ENCODE measurements at places on chromosomes 6 and 20.
A peak's percentile ranks its signal among the peaks of the same experiment; 100 is the strongest.

- DNase-seq: no peak
These were observed 73.3 kb downstream of the SLC22A23 start for GRCh38 chr6:3383525-3383924.

DNA sequence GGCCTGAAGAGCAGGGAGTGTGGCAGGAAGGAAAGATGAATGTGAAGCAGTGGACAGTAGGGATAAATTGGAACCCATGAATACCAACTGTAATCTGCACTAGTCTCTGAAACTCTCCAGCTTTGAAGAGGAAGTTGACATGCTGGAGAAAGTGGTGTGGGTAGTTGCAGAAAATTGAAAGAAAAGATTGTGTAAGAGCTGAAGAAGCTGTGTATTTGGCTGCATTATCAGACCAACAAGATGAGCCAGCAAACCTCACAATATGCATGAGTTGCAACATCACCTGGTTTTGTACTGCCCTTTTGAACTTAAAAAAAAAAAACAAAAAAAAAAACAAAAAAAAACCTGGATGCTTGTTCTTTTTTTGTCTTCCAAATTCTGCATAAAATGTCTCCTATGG, 921.9 kb upstream of the EYS start:
- DNase-seq: no peak

DNA sequence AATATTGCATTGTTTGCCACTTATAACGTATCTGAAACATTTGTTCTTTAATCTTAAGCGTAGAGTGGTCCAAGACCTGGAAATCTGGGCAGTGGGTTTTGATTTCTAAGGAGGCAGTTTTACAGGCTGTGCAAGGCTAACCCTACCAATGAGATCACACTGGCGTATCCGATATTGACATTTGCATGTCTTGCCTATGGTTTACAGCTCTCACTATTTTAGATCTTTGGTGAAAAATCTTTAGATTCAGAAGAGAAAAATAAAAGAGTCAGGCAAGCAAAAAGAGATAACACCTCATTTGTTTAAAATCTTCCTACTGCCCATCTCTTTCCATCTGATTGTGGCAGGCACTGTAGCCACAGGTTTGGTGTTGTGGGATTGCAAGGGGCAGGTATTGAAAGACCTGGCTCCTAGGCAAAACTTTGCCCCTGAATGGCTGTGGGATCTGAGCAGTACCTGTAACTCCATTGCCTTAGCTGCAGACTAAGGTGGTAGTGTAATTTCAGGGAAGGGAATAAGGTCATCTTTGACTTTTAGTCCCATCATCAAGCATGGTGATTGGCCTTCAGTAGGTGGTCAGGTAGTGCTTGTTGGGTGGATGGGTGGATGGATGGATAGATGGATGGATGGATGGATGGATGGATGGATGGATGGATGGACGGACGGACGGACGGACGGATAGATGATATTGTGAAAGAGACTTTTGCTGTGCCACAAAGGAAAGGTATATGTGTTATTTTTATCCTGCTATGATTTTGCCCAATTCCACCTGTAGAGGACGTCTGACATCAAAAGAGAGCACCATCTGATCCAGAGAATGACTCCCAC, 1.9 kb downstream of the TNFAIP3 start:
- no peak for DNase-seq

- no peak for DNase-seq
These were observed 193.4 kb upstream of the PRDM1 start for GRCh38 chr6:105892577-105893262.

GRCh38 chr6:46410334-46410953, 80.8 kb downstream of the RCAN2 start:
- DNase-seq: no peak

- no peak for DNase-seq
These were observed 162.2 kb upstream of the BMP5 start for GRCh38 chr6:56037601-56038000.

GRCh38 chr20:60036746-60037499, 78.7 kb downstream of the CDH26 start:
- no peak for DNase-seq

GRCh38 chr6:142387997-142388815, 86.4 kb downstream of the ADGRG6 start:
- DNase-seq: no peak

DNA sequence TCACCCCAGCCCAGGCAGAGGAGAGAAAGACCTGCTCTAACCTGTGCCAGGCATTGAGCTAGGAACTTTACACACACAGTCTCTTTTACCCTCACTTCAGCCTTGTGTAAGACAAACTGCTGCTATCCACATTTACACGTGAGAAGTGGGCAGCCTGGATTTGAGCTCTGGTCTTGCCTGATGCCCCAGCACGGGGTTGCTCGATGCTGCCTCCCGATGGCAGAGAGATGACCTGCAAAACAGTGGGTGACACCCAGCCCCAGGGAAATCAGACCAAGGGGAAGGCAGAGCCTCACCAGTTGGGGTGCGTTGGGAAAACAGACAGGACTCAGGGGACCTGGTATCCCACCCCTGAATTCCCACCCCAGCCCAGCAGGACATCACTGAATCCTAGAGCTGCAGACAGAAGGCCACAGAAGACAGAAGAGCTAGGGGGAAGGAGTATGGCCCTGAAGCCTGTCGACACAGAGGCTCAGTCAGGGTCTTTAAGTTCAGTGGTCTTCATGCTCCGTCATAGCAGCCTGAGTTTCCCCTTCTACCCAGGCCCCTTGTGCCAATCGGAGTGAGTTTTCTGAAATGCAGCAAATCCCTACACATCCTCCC, 990 bp downstream of the BPI start:
- DNase-seq: no peak

GRCh38 chr20:859751-860231, 26.3 kb downstream of the FAM110A start:
- no peak for DNase-seq

DNA sequence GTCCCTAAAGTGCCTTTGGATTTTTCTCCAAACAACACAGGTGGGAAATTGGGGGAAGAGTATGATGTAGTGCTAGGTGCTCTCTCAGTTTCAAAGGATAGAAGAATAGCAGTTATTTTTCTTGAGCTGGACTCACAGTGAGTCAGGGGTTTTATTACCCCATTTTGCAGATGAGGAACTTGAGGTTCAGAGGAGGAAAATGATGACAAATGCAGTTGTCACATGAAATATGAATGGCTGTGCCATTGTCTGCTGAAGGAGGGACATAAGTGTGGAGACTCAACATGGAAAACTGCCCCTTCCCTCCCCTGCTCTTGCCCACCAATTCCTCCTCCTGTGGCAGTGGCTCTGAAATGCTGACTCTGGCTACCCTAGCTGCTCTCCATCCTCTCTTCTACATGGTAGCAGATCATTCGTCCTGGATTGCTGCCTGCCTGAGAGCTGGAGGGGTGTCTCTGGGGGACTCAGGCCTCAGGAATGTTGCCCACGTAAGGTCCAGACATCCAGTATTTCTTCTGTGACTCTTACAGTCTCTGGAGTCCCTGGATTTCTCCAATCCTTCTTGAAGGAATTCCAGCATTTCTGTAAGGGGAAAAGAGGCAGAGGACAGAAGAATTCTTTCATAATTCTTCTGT, 37.6 kb upstream of the EPB41L1 start:
- DNase-seq: peak; percentile 63

DNA sequence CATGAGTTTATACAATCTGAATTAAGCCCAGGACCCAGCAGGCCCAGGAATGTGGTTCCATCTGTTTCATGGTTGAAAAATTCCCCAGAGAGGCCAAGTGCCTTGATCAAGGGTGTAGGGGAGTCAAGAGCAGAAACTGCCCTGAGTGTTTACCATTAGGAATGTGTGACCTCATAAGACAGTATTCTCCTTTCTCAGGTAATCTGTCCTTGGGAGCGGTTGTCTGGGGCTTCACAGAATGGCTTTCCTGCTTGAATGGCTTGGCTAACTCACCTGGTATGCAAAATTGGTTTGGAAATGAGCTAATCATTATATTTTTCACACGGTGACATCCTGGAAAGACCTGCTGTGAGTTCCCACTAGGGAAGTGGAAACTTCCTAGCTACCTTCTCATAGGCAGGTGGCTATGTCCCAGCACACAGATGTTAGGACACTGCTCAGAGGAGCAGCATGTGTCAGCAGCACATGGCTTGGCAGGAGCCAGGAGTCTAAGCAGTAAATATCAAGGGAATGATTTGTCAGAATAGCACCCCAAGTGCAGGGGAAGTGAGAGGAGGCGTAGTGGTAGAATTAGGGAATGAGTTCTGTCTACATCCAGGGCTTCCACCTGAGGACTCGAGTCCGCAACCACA, 17.7 kb downstream of the CLIC5 start:
- no peak for DNase-seq

GRCh38 chr20:38158701-38159351, 6.2 kb downstream of the TGM2 start:
- DNase-seq: no peak

GRCh38 chr6:107489636-107490565, at the start of gene SOBP:
TSS of gene SOBP (plus strand) at chr6:107490117. CDS start at chr6:107490617, 500 bp downstream.
- no peak for DNase-seq

- no peak for DNase-seq
These were observed 12.8 kb downstream of the SNX14 start for GRCh38 chr6:85580878-85581267.

DNA sequence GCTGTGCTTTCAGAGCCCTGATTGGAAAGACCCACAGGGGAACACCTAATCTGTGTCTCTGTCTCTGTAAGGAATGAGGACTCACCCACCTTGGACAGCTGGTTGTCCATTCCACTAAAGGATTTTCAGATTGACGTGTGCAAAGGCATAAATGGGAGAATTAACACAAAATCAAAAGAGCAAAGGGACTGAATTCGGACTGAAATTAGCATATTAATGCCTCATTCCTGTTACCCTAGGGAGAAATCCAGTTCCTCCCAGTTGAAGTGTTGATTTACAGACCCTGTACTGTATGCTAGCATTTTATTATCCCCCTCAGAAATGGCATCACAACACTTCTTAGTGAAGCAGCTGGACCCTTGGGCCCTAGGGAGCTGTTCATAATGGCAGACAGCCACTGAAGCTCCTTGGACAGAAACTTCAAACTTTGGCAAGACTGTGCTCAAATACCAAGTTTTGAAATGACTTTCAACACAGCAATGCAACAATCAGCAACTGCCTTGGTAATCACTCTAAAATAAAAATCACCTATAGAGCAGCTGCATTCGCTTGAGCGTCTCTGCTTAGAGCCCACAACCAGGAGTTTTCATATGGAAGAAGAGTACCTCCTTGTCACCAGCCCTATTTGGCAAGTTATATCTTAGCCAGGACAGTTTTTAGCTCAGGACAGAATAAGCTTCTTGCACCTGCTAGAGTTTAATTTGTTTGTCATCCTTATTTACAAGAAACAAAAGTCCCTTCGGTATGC, 118.1 kb downstream of the TRDN start:
- DNase-seq: no peak

DNA sequence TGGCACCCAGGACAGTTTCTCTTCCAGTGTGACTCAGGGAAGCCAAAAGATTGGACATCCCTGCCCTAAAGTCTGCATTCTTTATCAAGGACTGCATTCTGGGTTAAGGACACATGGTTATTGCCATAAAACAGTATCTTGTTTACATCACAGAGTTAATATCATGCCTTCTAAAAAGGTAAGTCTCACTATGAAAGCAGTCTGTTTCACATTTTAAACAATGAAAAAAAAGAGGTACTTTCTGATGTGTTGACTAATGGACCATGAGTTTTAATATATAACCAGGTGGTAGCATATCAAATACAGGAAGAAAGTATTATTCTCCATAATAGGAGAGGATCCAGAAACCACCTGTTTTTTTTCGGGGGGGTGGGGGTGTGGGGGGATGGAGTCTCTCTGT, 93.7 kb downstream of the TIAM2 start:
- no peak for DNase-seq

DNA sequence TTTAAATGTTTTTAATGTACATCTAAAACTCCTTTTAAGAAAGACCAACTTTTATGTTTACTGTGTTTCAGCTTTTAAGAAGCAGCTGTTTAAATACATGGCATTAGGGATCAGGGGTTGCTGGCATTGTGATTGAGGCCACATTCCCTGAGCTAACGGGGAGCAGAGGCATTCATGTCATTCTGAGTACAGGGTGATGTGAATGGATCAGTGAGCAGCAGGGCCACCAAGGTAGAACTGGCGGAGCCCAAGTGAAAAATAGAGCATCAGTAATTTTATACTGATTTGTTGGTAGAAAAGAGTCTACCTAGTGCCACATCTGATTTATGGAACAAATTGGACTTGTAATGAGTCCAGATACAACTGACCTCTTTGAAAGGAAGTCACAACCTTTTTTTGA, 467.3 kb downstream of the ADGRB3 start:
- DNase-seq: no peak

GRCh38 chr20:63794614-63795013, 36.5 kb downstream of the ZBTB46 start:
- DNase-seq: no peak

GRCh38 chr20:48787861-48788375, 39.9 kb downstream of the PREX1 start:
- DNase-seq: no peak

DNA sequence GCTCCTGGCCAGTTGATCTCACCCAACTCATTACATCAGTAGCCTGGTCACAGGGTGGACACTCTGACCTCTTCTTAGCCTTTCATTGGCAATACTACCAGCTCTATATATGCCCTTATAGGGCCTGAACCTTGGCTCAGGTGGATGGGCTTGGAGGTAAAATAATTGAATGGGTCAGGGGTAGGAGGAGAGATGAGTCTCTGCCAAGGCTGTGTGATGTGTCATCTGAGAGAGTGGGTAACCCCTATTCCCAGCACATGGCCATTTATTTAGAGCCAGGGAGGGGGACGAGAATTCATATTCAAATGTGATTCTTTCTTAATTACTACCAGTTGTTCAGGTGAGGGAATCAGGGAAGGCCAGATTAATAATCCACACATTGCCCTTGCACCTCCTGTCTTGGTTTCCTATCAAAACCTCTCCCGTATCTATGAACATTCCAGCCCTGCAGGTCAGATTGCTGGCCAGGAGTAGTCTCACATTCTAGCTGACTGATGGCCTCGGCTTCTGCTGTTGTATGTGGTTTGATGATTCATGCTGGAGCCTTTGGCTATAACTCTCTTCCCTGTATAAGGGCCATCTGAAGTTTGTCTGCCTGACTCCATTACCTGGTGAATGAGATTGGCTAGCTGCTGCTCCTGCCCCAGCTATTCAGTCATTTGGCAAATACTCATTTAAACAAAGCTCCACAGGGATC, 13.4 kb downstream of the C20orf173 start:
- DNase-seq: peak; percentile 31

DNA sequence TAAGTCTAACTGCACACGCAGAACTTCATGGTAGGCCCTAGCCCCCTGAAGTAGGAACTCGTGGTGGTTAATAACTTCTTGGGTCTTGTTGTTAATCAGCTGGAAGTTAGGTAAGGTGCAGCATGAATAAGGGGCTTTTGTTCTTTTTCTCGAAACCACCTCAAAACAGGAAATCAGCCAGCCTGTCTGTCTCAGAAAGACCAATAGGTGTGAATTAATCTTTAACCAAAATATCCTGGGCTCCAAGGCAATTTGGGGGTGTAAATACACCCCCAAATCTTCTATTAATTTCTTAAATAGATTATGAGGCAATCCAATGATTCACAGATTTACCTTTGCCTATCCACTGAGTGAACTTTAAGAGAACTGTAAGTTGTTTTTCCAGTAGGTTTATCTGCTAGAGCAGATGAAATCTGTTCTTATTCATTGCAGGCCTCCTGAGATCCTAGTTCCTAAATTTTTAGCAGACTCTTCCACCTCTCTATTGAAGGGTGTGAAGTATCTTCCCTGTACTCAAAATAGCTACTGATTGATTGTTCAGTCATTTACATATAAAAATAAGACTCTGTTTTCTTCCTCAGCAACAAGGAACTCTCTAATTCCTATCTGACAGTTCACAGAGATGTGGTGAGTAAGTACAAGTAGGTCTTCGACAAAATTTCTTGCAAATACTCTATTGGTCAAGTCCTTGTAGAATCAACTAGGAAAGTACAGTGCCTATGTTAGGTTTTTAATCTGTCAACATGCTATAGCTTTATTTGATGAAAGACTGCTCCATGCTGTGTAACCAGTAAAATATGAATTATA, 427.1 kb upstream of the NOX3 start:
- DNase-seq: no peak

Data from AG04449 (cell line).